ENCODE measurements at places on chromosomes 3 and 15.
A peak's percentile ranks its signal among the peaks of the same experiment; 100 is the strongest.

DNA sequence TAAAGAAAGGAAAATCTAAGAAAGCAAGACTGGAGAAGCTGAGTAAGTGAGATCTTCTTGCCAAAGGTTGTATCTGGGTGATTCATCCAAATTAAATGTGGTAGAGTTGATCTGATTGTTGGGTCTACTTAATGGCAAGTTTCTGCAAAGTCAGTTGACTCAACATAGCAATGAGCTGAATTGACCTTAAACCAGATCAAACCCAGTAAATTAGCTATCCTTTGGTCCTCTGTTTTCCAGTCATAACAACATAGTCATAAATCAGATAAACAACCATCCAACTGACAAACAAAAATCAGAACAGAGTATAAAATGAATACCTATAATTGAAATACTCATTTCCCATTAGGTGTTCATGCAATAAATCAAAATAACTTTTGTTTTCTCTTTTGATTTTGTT, 142.6 kb upstream of the CFAP20DC start:
- no peak overlapping the region for H3K27ac ChIP-seq
- H3K4me1 ChIP-seq, result no peaks in the 10 kb centered on the region
- DNase-seq, result no peak
- no peaks in the 10 kb centered on the region for H3K27me3 ChIP-seq
- no peaks in the 10 kb centered on the region for H3K36me3 ChIP-seq
- H3K4me3 ChIP-seq, result no peak overlapping the region

DNA sequence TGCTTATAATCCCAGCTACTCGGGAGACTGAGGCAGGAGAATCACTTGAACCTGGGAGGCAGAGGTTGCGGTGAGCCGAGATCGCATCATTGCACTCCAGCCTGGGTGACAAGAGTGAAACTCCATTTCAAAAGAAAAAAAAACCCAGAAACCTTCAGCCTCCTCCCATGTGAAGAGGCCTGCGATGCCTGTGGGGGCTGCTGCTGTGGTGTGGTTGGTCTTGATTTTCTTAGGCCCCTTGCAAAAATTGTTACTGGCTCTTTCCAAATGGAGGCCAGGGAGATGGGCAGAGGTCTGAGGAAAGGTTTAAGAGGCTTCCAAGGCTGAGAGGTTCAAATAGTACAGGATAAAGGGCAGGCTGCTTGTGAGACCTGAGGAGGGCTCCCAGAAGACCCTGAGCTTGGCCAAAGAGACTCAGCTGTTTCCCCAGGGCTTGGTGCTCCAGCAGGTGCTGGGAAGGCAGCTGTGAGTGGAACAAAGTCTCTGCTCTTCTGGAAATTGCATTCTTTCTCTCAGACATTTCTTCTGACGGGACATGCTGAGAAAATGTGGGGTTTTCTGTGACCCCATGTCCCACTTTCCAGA, 18.4 kb downstream of the GCSAM start:
- H3K36me3 ChIP-seq, result no peaks in the 10 kb centered on the region
- H3K27me3 ChIP-seq, result no peaks in the 10 kb centered on the region
- DNase-seq, result no peak
- peaks cover 20% of the 10 kb centered on the region for H3K4me1 ChIP-seq

GRCh38 chr3:78096488-78097255, 1056.8 kb downstream of the ROBO2 start:
- no peak for DNase-seq
- no peaks in the 10 kb centered on the region for H3K4me1 ChIP-seq
- no peaks in the 10 kb centered on the region for H3K36me3 ChIP-seq
- H3K27me3 ChIP-seq, result no peaks in the 10 kb centered on the region
- H3K4me3 ChIP-seq, result no peak overlapping the region
- no peak overlapping the region for H3K27ac ChIP-seq

GRCh38 chr15:76209942-76210341, 101.3 kb downstream of the ETFA start:
- no peaks in the 10 kb centered on the region for H3K27me3 ChIP-seq
- H3K4me3 ChIP-seq, result no peak overlapping the region
- no peak for DNase-seq
- H3K4me1 ChIP-seq, result no peaks in the 10 kb centered on the region

GRCh38 chr3:188659449-188660090, 505.6 kb downstream of the LPP start:
- no peaks in the 10 kb centered on the region for H3K4me1 ChIP-seq
- no peak overlapping the region for H3K27ac ChIP-seq
- H3K4me3 ChIP-seq, result no peak overlapping the region
- no peaks in the 10 kb centered on the region for H3K27me3 ChIP-seq
- H3K36me3 ChIP-seq, result no peaks in the 10 kb centered on the region
- no peak for DNase-seq

DNA sequence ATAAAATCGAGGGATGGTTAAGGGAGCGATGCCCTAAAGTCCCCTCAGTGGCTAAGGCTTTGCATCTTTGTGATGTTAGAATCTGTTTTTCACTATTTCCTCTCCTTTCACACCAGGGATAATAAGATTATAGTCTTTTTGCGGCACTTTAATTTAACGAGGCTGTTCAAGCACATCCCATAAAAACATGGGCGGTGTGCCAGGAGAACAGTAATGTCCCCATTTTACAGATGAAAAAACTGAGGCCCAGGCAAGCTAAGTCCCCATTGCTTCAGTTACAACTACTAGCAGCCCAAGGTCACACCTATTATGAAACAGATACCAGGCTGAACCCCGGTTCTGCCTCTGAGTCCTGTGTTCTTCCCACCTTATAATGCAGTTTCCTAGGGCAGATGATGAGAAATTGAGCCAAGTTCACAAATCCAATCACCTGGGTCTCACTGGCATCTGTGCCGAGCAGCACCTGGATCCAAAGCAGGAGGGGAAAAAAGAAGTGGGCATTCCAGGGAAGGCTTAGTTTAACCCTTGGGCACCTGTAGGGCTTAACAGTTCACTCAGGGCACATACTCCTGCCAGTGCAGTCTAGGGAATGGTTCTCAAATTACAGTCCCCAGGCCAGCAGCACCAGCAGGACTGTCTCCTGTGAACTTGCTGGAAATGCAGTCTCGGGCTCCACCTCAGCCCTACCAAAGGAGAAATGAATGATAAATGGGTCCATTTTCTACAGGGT, 169.3 kb downstream of the RAB11A start:
- no peak overlapping the region for H3K4me3 ChIP-seq
- H3K4me1 ChIP-seq, result no peaks in the 10 kb centered on the region
- no peak for DNase-seq
- no peak overlapping the region for H3K27ac ChIP-seq
- H3K27me3 ChIP-seq, result peaks cover 47% of the 10 kb centered on the region

GRCh38 chr3:102182162-102182561, 252.7 kb upstream of the ZPLD1 start:
- no peaks in the 10 kb centered on the region for H3K27me3 ChIP-seq
- no peak for DNase-seq
- no peak overlapping the region for H3K4me3 ChIP-seq
- H3K4me1 ChIP-seq, result peaks cover 33% of the 10 kb centered on the region
- no peaks in the 10 kb centered on the region for H3K36me3 ChIP-seq

DNA sequence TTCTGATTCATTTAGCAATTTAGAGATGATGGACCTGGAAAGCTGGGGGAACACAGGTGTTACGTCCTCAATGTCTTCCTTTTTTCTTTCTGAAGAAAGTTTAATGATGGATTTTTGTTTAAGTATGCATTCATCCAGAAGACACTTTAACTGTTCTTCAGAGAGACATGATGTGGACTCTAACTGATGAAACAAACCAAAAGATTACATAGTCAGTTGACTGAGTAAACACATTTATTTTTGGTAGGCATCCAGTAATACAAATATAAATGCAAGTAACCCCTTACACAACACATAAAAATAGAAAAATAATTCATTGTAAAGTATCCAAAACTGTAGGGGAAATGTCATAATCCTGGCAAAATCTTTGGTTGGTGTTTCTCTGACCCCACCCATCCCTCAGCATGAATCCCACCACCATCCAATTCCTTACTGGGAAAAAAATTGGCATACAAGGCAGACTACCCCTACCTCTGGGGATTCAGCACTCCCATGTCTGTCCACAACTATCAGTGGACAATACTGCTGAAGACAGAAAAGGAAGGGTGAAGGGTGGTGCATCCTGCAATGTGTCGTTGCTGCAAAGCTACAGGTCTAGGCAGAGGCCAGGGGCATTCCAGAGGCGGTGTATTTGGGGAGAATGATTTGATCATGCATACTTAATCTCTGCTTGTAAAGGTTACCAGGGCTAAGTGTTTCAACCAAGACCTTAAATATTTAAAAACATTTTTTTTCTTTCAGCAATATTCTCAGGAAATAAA, 37.4 kb downstream of the THBS1 start:
- no peaks in the 10 kb centered on the region for H3K4me1 ChIP-seq
- no peak overlapping the region for H3K4me3 ChIP-seq
- H3K27ac ChIP-seq, result no peak overlapping the region

- DNase-seq, result no peak
- H3K4me3 ChIP-seq, result no peak overlapping the region
- no peaks in the 10 kb centered on the region for H3K27me3 ChIP-seq
- H3K4me1 ChIP-seq, result no peaks in the 10 kb centered on the region
Measured at GRCh38 chr15:71093054-71094024, 21.9 kb upstream of the THSD4 start.

DNA sequence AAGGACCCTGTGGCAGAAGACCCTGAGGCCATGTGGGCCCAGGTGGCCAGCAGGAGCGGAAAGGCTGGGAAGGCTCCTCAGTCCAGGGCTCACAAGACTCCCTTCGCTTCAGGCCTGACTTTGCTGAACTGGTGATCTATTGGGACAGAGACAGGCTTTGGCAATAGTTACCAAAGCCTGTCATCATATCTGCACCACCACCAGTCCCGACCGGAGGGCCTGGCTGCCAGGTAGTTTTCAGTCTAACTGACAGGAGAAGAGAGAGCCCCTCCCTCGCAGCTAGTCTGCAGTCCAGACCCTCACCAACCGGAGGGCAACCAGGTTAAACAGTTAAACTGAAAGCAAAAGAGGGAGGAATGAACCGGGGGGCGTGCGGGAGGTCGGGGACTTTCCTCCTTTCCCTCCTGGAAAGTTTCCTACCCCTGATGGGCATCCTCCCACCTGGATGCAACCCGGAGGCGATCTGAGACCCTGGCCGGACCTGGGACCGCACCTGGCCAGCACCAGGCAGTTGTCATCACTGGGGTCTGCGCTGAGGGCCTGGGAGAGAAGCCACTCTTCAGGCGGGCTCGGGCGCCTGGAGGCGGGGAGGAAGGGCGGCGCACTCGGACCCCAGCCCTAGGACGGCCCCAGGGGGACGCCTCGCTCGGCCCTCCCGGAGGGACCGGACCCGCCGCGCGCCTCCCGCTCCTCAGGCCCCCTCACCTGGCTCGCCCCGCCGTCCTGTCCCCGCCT, 435 bp downstream of the RAB27A start:
- H3K27ac ChIP-seq, result peak overlapping the region; percentile 47
- H3K4me1 ChIP-seq, result peaks cover 4% of the 10 kb centered on the region
- H3K36me3 ChIP-seq, result no peaks in the 10 kb centered on the region
- peak overlapping the region; percentile 97 for H3K4me3 ChIP-seq

GRCh38 chr3:66572938-66573710, 72.3 kb upstream of the LRIG1 start:
- no peak overlapping the region for H3K27ac ChIP-seq
- H3K36me3 ChIP-seq, result no peaks in the 10 kb centered on the region
- no peaks in the 10 kb centered on the region for H3K4me1 ChIP-seq
- H3K27me3 ChIP-seq, result peaks cover 2% of the 10 kb centered on the region
- no peak for DNase-seq

- DNase-seq, result no peak
- no peak overlapping the region for H3K27ac ChIP-seq
- no peaks in the 10 kb centered on the region for H3K36me3 ChIP-seq
Measured at GRCh38 chr3:40398346-40398745, 11.4 kb downstream of the ENTPD3 start.

DNA sequence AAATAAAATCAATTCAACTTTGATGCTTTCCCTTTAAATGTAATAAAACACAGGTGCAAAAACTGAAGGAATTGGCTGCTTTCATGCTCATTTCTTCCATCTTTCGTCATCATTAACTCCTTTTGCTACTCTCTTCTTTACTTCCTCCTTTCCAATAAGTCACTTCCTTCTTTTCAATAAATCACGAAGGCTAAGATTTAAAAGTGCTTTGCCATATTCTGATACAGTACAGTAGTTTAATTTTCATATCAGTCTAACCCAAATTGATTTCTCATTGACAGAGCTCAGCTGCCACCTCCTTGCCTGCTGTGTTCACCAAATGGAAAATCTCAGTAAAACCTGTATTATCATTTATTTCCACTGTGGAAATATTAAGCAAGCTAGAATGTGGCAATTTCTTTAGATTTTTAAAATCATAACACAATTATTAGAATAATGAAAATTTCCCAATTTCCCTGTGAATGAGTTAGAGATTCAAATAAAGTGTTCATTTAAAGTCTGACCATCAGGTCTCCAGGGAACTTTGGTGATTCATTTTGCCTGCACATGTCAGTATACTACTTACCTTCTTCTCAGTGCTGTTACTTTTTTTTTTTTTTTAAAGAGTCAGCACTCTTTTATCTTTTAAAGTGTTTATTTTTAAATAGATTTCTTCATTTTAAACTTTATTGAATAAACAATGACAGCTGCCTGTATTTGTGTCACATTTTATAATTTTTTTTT, 41.6 kb downstream of the NANOGP8 start:
- peak; percentile 4 for DNase-seq
- H3K4me3 ChIP-seq, result no peak overlapping the region
- peaks cover 3% of the 10 kb centered on the region for H3K4me1 ChIP-seq
- no peak overlapping the region for H3K27ac ChIP-seq
- H3K27me3 ChIP-seq, result no peaks in the 10 kb centered on the region
- H3K36me3 ChIP-seq, result no peaks in the 10 kb centered on the region

DNA sequence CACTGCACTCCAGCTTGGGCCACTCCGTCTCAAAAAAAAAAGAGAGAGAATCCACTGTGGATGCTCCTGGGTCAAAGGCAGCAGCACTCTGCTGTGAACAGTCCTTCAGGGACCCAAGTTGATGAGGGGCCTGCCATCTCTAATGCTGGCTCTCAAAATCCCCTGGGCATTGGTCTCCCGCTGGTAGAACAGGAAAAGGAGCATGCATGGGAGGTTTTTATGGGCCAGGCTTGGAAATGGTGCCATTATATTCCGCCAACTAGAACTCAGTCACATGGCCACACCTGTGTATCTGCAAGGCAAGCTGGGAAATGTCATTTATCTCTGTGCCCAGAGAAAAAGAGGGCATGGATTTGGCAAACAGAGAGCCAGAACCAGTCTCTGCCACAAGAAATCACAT, 3.4 kb upstream of the DIS3L start:
- no peaks in the 10 kb centered on the region for H3K36me3 ChIP-seq
- DNase-seq, result no peak
- H3K27ac ChIP-seq, result no peak overlapping the region
- peaks cover 41% of the 10 kb centered on the region for H3K4me1 ChIP-seq
- H3K27me3 ChIP-seq, result no peaks in the 10 kb centered on the region
- H3K4me3 ChIP-seq, result no peak overlapping the region

- peak overlapping the region; percentile 99 for H3K4me3 ChIP-seq
- no peaks in the 10 kb centered on the region for H3K27me3 ChIP-seq
- peak overlapping the region; percentile 98 for H3K27ac ChIP-seq
- peaks cover 49% of the 10 kb centered on the region for H3K4me1 ChIP-seq
Measured at GRCh38 chr3:120093119-120093910, 932 bp downstream of the GSK3B start.

GRCh38 chr3:13415997-13416793, 3.9 kb downstream of the NUP210 start:
- no peaks in the 10 kb centered on the region for H3K27me3 ChIP-seq
- H3K27ac ChIP-seq, result no peak overlapping the region
- peaks cover 84% of the 10 kb centered on the region for H3K4me1 ChIP-seq
- no peaks in the 10 kb centered on the region for H3K36me3 ChIP-seq
- no peak overlapping the region for H3K4me3 ChIP-seq
- no peak for DNase-seq
